Stimulated activated CD4-positive, alpha-beta T cell treated with anti-CD3 and anti-CD28 coated beads, TNF-alpha, amount 100 ng/mL, for 1 hour (primary cell): ENCODE measurements at places on chromosomes 3 and 15.

DNA sequence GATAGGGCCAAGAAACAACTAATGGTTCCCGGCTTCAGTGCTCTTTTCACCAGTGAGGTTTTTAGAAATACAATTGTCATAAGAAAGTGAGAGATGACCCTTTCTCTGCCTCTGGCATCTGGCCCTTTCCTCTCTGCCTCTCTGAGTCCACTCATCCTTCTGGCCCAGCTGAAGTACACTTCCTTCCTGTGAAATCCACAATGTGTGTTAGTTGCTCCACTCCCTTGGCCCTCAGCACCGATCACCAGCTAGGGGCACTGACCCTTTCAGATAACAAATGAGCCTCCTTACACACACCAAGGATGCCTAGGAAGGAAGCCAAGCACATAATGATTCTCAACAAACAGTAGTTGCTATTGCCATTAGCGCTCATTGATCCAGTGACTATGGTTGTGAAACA, 2.9 kb upstream of the CAV3 start:
- no peak for DNase-seq

- DNase-seq = no peak
These were observed 235.1 kb downstream of the UACA start for GRCh38 chr15:70528270-70528706.

GRCh38 chr15:73078722-73079121, 26.5 kb downstream of the NEO1 start:
- DNase-seq = no peak

DNA sequence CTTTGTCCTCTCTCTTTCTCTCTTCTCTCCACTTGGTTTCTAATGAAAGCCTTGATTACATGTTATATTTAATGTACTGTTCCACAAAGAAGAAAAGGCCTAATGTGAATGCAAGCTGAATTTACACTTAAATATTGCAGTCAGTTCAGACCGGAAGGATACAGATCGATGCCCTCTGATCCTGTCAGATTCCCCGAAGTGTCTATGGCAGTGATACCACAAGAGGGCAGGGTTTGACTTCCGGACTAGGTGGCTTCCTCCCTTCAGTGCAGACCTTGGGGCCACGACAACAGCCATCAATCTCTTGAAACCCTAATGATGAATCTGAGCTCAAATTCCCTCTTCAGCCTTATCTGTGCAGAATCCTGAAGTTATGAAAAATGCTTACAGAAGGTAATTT, 29.5 kb downstream of the AGTR1 start:
- DNase-seq = no peak

DNA sequence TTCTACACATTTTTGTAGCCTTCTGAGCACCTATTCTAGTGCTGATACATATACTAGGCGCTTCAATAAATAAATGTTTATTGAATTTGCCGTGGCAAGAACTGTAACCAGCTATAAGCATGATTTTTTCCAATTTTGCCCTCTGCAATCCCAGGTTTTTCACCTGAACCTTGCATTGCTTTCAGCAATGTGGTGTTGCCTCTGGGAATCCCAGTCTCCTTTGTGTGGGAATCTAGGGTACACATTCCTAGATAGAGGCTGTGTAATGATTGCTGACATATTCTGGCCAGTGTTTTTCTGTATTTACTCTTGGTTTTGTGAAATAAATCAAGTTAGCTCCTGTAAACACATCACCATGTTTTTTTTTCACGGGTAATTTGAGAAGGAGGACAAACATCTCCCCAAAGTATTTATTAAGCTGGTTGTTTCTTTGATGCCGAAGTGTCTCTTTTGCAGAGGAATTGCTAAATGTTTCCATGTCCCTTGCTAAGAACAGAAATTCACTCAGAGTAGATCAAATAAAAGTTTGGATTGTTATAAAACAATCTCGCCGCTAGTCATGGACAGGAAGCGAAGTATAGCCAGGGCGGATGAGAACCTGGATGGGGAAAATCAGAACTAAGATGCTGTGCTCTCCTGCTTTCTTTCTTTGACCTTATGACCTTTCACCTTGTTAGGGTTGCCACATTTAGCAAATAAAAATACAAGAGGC, 1.2 kb downstream of the CFAP91 start:
- DNase-seq = no peak

GRCh38 chr3:172384836-172385235, 63.4 kb downstream of the GHSR start:
- DNase-seq = no peak

DNA sequence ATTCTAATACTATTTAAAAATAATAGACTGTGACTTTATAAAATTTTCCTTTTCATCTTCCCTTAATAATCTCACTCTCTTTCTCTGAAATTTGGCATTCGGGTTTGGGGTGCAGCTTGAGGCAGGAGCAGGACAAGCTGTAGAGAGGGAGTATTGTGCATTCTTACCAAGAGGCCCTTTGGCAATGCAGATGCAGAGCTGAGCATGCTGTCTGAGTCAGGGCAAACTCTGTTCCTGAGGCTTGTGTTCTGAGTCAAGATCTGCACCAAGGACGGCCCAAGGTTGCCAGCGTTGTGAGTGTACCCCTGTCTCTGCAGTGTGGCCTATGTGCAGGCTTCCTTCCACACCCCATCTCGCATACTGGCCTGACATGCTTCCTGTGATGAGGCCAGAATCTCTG, 343.8 kb upstream of the FRG2C start:
- no peak for DNase-seq

DNA sequence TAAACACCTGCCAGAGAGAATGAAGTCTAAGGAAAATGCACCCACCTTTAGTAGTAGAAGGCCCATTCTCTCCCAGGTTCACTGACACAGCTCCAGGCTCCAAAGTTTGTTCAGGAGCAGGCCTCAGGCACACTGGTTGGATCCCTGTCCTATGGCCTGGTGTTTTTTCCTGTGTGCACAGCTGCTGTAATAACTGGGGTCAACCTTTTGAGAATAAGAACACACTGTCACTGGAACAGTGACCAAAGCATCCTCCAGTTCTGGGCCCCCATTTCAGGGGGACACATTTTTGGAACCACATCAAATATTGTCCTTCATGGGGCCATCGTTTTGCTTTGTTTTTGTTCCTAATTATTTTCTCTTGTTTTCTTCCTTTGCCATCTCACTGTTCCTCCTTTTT, 95.8 kb downstream of the ARNT2 start:
- no peak for DNase-seq

GRCh38 chr15:66953523-66954229, 111.7 kb upstream of the SMAD3 start:
- DNase-seq = no peak

DNA sequence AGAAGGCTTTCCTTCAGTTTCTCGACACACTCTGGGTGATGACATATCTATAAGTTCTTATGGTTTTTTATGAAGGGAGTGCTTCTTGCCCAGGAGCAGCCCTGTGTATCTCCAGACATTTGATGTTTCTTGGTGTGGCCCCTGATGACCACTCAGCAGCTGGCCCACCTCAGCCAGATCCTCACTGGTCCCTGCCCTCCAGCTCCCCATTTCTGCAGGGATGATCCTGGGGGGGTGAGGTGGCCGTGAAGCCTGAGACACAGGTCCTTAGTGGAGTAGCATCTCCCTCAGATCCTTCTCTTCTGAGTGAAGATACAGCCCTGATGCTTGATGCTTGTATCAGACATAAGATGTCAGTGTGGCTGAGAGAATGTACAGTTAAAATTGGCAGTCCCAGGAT, 127.7 kb downstream of the LRRC3B start:
- DNase-seq = no peak

DNA sequence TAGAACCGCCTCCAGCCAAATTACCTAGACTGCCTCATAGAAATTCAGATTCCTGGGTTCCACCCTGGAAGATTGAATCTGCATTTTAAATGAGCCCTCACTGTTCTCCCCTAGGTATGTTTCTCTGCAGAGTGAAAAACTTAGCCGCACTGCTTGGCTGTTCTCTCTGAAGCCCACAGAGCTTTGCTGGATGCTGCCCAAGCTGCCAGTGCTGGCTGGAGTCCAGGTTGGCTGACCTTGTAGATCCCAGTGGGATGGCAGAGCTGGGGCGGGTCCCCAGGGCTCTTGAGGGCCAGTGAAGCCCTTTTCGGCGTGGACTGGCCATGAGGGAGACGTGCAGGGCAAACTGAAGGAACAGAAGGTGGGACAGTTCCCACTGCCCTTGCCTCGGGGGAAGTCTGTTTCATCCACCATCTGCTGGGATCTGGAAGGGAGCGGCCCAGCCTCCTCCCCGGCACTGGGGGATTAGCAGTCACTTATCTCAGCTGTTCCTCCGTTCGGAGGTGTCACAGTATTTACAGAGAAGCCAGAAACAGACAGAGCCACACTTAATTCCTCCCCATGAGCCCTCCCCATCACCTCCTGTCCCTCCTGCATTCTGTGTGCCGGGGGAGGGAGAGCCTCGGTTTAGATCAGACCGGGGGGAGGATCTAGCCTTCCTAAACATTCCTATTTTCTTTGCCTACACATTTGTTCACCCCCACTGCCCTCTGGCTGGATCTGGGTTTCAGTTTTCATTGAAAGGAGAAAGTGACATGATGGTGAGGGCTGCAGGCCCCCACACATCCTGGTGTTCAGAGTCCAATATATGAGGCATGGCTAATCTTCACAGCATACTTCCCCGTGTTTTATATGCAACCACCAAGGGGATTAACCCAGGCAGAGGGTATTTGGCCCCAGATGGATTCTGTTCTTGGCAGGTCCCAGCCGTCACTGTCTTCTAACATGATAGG, 4.1 kb upstream of the ACTC1 start:
- DNase-seq = no peak

GRCh38 chr3:195154111-195154791, 116.7 kb downstream of the XXYLT1 start:
- DNase-seq = no peak

- no peak for DNase-seq
These were observed 19.2 kb upstream of the MAP6D1 start for GRCh38 chr3:183844606-183845005.

DNA sequence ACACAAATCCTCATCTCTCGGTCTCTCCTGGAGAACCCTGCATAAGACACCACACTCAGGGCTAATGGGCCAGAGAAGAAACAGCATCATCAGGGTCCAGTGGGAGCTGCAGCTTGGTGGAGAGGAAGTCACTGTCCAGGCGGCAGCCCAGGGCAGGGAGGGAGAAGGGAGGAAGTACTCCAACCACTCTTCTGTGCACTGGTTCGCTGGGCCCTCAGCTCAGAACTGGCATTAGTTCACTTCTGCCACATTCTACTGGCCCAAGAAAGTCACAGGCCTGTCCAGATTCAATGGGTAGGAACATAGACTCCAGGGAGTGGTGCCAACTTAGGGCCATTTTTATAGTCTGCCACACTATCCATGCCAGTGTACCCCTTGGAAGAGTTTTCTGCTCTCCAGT, 169.0 kb downstream of the ABHD5 start:
- no peak for DNase-seq

- DNase-seq = no peak
These were observed 58.9 kb downstream of the IMPG2 start for GRCh38 chr3:101261506-101261905.

DNA sequence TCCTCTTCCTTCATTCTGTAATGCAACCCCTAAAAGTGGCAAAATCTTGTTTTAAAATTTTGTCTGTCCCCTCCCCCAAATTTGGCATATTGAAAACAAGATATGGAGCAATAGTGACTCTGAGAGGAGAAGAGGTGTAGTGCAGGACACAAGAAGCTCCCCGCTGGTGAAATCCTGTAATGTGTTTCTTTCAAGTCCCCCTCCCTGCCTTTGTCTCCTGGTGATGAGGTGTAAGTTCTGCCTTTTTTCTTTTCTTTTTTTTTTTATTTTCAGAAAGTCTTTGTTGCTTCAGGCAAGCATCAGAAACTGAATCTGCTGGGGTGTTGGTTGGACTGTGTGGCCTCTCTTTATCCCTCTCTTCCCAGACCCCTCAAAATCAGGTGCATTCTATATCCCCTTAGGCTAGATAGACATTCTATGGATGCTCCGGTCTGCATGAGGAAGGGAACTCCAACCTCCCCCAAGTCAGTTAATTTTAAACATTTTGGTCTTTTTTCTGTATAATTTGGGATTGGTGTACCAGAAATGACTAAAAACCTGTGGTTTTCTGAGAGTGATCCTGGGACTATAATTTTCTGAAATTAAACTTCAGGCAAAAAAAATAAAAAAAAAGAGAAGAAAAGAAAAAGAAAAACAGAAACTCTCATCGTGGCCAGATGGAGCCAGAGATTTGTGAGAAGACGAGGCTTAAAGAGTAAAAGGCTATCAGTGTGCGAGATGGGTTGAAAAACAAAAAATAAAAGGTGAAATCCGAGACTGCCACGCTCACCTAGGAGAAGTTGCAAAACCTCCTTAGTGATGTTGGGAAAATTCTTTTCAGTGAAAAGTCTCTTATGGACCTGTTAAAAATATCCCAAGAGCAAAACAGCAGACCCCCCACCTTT, 21.4 kb downstream of the ACKR2 start:
- DNase-seq = no peak

DNA sequence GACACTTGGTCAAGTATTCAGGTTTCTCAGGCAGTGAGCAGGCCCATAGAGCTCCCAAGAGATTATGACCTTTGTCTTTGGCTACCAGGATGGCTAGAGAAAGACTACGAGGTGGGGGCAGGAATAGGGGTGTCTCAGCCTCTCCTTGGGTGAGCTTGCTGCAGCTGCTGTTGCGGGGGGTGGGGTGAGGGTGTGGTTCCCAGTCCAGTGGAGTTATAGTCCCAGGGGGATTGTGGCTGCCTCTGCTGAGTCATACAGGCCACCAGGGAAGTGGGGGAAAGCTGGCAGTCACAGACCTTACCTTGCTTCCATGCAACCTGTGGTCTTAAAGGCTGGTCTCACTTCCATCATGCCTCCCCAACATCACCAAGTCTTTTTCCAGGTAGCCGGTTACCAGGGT, 31.7 kb downstream of the ATP2C1 start:
- no peak for DNase-seq

- no peak for DNase-seq
These were observed 28.4 kb downstream of the ANKRD28 start for GRCh38 chr3:15769256-15769915.

GRCh38 chr3:108298056-108298455, 1.7 kb downstream of the HHLA2 start:
- no peak for DNase-seq

DNA sequence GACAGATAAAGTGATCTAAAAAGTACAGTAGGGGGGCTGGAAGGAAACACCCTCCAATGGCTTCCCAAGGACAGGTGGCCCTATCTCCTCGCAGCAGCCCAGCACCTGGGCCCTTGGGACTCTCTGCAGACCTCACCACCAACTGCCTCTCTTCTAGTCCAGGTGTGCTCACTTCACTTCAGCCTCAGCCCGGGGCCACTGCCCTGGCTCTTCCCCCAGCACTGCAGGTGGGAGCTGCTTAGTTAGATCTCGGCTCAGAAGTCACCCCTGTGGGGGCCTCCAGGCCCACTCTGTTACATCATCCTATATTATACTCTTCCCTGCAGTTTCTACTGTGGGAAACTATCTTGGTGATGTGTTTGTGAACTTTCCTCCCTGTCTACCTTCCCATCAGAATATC, 2.0 kb downstream of the KLF15 start:
- DNase-seq = no peak

- no peak for DNase-seq
These were observed 583.9 kb downstream of the NTRK3 start for GRCh38 chr15:87672309-87673288.

GRCh38 chr3:80533553-80533952, 765.8 kb upstream of the ROBO1 start:
- DNase-seq = no peak
